ENCODE measurements at places on chromosomes 1 and 21.

DNA sequence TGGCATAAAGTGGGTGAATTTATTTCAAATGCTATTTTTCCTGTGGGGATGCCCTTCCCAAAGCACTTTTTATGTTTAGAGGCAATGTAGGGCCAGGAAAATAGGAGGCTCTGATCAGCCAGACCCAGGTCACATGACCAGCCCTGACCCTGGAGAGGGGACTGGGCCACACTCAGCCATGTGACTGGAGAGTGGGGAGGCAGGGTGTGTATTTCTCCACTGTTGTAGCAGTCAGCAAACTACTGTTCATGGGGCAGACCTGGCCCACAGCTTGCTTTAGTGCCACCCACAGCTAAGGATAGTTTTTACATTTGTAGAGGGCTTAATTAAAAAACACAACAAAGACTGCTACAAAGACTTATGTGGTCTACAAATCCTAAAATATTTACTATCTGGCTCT lies 153.8 kb downstream of the ACTL8 start:
- no peak for DNase-seq

- no peak for DNase-seq
Observed at GRCh38 chr1:54001591-54001990, 16.4 kb downstream of the LDLRAD1 start.

GRCh38 chr1:83746234-83746633 lies 252.7 kb downstream of the TTLL7 start:
- DNase-seq, result no peak

DNA sequence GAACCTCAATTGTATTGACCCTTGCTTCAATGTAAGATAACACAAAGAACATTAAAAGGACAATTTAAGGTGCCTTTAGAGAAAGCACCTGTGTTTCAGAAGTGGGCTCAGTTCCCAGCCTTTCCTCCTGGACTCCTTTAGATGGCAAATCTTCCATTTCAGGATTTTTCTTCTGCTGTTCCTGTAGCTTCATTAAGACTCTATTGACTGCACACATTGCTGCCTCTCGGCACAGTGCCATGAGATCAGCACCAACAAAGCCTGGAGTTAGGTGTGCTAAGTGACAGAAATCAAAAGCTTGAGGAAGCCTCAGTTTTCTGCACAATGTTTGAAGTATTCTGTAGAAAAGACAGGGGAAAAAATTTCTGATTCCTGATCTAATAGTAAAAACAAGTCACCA lies 40.6 kb downstream of the NVL start:
- DNase-seq, result no peak

- DNase-seq, result no peak
Observed at GRCh38 chr1:107559881-107560280, 405.1 kb downstream of the VAV3 start.

GRCh38 chr1:229093609-229094336 lies 177.1 kb upstream of the RAB4A start:
- DNase-seq, result no peak

DNA sequence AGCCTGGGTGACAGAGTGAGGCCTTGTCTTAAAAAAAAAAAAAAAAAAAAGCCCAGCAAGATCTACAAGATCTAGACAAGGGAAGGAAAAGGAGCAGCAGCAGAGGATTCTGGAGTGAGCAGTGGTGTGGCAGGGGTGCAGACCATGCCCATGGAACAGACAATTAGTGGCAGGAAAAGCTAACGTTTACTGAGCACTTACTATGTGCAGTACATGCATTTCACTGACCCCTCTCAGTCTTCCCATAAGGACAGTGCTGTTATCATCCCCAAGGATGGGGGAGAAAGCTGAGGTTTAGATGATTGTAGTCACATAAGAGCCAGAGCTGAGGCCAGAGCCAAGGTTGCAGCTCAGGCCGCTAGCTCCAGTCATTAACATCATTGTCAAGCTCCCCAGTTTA lies 5.9 kb downstream of the PODN start:
- DNase-seq, result no peak

- no peak for DNase-seq
Observed at GRCh38 chr1:49333906-49334305, 557.2 kb upstream of the BEND5 start.

DNA sequence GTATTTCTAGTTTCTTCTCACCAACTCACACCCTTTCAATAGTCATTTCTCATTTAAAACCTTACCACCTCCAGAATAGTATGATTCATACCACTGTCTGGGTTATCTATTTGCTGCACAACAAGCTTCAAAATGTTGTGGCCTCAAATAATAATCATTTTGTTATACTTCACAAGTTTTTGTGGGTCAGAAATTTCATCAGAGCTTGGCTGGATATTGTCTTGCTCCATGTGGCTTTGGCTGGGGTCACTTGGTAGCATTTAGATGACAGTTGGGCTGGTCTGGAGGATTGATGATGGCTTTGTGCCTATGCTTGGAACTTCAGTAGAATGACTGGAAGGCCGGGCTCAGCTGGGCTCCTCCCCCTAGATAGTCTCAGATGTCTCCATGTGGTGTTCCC lies 66.0 kb downstream of the TGFB2 start:
- no peak for DNase-seq

DNA sequence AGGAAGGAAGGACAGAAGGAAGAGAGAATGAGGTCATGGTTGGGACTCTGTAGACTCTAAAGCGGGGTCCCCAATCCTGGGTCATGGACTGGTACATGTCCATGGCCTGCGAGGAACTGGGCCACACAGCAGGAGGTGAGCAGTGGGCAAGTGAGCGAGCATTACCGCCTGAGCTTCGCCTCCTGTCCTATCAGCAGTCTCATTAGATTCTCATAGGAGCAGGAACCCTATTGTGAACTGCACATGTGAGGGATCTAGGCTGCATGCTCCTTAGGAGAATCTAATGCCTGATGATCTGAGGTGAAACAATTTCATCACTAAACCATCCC lies 128.9 kb downstream of the TRABD2B start:
- DNase-seq, result no peak

- DNase-seq, result no peak
Observed at GRCh38 chr1:210731597-210731996, 402.4 kb downstream of the KCNH1 start.

- DNase-seq, result no peak
Observed at GRCh38 chr1:7261490-7261889, 476.2 kb downstream of the CAMTA1 start.

- DNase-seq, result no peak
Observed at GRCh38 chr1:168970926-168971659, 135.4 kb upstream of the ATP1B1 start.

DNA sequence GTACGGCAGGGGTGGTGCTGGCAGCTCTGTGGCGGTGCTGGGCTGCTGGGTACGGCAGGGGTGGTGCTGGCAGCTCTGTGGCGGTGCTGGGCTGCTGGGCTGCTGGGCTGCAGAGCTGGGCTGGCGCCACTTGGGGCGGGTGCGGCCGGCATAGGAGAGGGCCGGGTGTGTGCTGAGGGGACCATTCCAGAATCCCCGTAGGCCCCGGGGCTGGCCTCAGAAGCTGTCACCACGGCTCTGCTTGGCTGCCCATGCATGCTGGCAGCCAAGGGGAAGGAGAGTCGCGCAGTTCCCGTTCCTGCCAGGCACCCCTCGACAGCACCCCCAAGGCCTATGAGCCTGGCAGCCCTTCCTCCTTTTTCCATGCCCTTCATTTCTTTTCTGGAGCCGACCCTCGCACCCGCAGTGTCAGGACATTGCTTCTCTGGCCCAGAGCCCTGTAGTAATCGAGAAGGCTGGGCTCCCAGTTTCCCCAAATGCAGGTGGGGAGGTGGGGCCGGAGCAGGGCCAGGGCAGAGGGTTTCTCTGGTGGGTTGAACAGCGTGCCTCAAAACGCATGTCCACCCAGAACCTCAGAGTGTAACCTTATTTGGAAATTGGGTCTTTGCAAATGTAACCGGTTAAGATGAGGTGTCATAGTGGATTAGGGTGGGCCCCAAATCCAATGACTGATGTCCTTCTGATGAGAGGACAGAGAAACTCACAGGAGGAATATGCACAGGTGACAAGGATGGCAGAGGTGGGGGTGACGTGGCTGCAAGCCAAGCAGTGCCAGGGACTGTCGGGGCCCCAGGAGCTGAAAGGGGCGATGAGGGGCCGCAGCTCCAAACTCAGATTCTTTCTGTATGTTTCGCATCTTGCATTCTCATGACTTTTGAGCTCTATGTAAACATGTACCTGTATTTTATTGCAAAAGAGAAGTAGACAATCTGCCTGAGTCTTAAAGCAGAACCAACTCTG lies 71.0 kb upstream of the ACTRT2 start:
- DNase-seq, result no peak

DNA sequence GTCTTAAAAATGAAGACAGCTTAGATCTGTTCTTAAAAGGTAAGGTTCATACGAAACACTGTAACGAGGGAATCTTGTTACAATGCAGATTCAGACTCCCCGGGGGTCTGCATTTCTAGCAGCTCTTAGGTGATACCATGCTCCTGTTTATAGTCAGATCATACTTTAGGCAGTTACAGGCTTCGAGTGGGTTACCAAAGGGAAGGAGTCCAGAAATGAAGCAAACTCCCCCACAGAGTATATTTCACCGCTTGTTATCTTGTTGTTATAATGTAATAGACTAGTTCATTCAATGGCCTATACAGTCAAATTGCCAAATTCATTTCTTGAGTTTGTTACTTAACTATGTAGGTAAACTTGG lies 601.1 kb downstream of the USP25 start:
- no peak for DNase-seq

- no peak for DNase-seq
Observed at GRCh38 chr1:113266788-113267187, 123.5 kb upstream of the MAGI3 start.

- DNase-seq, result no peak
Observed at GRCh38 chr1:211589782-211590721, 11.1 kb upstream of the SLC30A1 start.

DNA sequence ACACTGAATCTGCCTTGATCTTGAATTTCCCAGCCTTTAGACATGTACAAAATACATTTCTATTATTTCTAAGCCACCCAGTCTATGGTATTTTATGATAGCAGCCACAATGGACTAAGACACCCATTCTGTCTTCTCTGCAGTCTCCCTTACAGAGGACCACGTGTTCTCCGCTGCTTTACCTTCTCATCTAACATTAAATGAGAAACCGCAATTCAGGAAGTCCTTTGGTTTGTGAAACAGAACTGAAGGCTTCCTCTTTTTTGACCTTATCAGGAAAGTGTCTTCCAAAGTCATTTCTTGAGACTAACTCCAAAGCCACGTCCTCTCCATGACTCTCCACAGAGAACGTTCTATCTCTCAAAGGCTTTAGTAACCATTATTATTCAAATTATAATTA lies 560.1 kb downstream of the OMA1 start:
- DNase-seq, result no peak

GRCh38 chr21:34640858-34641257 lies 25.9 kb upstream of the RCAN1 start:
- no peak for DNase-seq

DNA sequence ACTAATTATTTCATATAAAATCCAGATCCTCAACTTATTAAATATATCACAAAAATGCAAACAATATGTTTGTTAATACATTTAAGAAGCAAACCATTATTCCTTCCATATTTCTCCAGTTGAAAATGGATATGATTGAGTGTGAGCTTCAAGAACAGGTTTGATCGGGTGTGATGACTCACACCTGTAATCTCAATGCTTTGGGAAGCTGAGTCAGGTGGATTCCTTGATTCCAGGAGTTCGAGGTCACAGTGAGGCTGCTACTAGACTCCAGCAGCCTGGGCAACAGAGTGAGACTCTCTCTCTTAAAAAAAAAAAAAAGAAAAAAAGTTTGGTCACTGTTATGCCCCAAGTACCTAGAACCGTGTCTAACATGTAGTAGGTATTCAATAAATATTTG lies 42.9 kb upstream of the RRP15 start:
- DNase-seq, result no peak

DNA sequence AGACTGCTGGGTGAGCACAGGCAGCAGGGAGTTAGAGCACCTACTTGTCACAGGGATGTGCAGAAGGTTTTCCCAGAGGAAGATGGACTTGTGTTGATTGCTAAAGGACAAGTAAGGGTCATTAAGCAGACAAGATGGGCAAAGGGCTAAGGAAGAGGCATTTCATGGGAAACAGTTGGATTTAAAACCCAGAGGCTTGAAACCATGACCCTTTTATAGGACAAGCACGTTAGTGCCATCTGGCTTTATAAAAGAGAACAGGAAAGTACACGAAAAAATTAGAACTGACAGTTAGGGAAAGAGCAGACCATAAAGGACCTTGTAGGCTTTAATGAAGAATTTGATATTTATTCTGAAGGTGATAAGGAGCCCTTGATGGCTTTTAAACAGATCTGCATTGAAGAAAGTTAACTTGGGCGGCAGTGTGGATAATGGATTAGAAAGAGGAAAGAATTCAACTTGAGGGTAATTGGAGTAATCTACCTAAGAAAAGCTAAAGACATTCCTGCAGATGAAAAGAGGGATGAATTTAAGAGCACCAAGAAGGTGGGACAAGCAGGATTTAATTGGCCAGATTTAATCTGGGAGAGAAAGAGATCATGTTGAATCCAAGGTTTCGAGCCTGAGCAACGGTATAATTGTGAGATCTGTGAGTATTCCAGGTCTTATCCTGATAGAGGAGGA lies 68.6 kb downstream of the ZC3H11B start:
- DNase-seq, result no peak

GRCh38 chr1:204598319-204598969 lies 82.2 kb downstream of the MDM4 start:
- no peak for DNase-seq

DNA sequence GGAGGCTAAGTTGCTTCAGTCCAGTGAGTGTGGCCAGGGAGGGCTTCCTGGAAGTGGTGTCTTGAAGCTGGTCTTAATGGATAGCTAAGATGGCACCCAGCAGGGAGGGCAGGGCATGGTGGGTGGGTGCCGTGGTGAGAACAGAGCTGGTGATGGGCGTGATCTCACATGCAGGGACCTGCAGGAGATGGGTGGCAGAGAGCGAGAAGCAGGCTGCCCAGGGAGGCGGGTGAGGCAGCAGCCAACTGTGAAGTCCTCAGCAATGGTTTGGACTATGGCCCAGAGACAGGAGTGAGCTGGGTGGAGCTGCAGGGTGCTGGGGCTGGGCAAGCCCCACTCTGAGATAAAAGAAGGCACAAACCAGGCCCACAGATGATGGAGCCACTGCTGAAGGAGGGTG lies 50.7 kb downstream of the UMODL1 start:
- DNase-seq, result no peak
